ENCODE measurements at places on chromosomes 16 and 17. TPM values are rescaled to one million over a fixed set of nuclear protein-coding genes. Genes with fewer than 3 reads are reported as not detected.

DNA sequence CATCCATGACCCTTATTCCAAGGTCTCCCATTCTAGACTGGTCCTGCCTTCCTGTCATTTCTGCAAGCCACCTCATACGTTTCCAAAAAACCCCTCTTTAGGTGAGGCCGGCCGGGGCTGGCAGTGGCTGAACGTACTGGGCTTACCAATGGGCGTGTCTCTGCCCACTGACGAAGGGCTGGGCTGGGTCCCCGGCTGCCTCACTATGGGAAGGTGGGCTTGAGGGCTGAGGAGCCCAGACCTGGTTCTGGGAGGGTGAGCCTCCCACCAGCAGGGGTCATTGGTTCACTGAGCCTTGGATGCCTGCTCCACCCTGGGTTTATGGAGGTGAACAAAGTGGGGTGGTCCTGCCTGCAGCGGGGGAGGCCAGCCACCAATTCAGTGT, 19.9 kb downstream of the KDM8 start:
- no peaks in the 10 kb centered on the region for H3K4me1 ChIP-seq
- DNase-seq = no peak
- H3K27ac ChIP-seq = no peak overlapping the region
- H3K4me3 ChIP-seq = no peak overlapping the region
- H3K27me3 ChIP-seq = no peaks in the 10 kb centered on the region

GRCh38 chr17:78301821-78302213, 58.1 kb downstream of the SOCS3 start:
- no peaks in the 10 kb centered on the region for H3K36me3 ChIP-seq
- no peak overlapping the region for H3K27ac ChIP-seq
- H3K4me3 ChIP-seq = no peak overlapping the region
- no peaks in the 10 kb centered on the region for H3K4me1 ChIP-seq
- no peak for DNase-seq

Gene PMFBP1
- total RNA-seq = 8.5 TPM

Gene GRB7
- total RNA-seq = 2,531 TPM

Gene IRX3
- total RNA-seq = 5.7 TPM

Data from Calu3 (cell line).